ENCODE measurements at places on chromosomes 5 and 9.

DNA sequence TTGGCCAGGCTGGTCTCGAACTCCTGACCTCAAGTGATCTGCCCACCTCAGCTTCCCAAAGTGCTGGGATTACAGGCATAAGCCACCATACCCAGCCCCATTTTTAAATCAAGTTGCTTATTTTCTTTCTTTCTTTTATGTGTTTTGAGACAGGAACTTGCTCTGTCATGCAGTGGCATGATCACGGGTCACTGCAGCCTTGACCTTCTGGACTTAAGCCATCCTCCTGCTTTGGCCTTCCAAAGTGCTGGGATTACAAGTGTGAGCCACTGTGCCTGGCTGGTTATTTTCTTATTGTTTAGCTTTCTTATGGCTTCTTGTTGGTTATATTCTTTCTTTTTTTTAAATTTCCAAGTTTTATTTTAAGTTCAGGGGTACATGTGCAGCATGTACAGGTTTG is 79.7 kb upstream of the C5orf63 start:
- no peak for DNase-seq

GRCh38 chr5:159026781-159027180 is 72.9 kb downstream of the EBF1 start:
- no peak for DNase-seq

DNA sequence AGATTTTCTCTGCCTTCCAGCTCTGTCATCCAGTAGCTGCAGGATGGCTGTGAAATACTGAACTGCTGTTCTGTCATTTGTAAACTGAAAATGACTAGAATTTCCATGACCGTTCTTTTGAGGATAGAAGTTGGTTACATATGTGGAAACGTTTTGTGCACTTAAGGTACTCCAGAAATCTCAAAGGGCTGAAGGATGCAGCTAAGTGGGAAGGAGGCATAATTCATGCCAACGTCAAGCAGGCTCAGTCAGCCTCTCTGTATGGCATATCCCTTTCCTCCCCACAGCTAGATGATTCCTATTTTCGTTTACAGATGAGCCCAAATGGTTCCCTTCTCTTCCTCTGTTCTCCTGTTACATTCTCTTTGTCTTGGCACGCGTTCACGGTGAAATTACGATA is 257.6 kb downstream of the FBXL7 start:
- no peak for DNase-seq

- DNase-seq: no peak
These were observed 40.7 kb downstream of the F2RL2 start for GRCh38 chr5:76582230-76583162.

DNA sequence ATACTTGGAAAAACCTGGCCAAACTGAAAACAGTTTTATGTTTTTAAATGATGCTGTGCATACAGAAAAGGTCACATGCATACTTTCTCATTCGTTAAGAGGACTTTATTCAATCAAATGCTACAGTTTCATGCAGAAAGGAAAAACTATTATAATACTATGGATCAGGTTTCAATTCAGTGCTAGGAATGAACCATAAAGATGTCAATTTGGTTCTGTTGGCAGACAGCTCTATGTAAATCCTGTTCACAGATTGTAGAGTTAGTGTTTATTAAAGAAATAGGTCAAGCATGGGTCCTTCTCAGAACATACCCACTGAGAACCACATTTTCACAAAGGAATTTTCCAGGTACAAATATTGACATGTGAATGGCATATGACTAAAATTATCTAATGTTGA is 57.1 kb downstream of the RETREG1 start:
- no peak for DNase-seq

DNA sequence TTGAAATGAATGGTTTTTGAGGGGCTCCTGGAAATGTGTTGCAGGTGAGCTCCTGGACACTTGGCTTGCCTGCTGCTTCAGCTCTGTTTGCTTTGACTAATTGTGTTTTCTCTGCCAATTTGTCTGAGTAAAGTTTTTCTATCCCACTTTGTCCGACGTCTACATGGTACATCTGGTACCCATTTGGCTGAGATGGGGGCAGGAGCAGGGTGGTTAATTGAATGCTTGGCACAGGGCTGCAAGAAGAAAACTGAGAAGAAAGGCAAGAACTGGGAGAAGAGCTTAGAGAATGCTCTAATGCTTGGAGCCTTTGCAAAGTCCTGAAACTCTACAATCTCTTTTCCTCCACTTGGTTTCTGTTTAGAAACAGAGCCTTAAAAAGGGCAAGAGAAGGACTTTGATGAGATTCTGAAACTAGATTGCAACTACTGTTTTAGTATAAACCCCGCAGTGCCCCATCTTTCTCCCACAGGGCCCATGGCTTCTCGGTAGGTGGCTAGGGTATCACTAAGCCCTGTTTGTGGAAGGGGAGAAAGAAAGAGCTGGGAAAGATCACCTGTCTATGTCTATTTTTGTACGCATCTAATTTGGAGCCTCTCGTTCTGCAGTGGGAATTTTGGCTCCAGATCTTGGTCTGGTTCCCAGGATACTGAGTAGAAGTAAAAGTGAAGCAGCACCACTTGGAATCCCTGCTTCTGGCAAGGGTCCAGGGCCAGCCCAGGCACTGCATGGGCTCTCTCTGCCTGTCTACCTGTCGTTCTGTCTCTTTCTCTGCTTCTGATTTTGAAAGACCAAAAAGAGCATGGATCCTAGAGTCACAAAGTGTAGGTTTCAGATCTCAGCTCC is 214.4 kb downstream of the SEMA6A start:
- peak; percentile 40 for DNase-seq

DNA sequence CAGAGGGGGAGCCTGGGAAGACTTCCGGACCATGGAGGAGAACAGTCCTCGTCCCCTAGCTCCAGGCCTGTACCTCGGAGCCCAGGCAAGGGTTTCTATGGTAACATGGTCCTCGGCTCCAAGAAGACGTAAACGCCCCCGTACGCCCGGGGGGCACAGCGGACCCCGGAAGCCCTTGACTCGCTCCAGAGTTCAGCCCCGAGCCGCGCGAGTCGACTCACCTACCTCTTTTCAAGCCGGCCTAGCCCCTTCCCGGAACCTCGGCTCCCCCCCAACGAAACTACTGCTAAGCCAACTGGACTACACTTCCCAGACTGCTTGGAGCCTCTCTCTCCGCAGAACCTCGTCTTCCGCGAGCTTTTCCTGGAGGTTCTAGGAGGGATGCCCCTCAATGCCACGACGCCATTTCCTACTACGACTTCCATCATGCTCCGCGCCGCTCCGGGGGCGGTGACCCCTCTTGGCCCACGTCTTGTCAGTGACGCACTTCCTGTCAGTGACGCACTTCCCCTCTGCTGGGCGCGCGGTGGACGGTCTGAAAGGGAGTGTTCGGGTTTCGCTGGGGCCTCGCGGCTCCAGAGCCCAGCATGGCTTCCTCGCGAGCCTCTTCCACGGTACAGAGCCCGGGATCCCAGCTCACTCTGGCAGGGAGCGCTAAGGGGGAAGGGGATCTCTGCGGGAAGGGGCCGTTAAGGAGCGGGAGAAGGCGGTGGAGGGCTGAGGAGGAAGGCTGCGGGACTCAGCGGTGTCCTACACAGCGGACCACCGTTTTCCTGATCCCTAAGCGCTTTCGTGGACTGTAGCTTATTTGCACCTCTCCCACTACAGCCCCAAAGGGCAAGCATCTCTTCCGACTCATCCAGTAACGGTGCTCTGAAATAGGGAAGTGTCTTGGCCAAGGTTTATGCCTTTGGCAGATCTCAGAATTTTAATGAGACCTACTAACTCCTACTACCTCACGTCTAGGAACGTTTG is at the start of the genes CDC26 and PRPF4:
TSS of gene CDC26 (minus strand) at position 416 of the 975 bp plus-strand sequence. CDS start 3,065 bp downstream, outside the sequence.
TSS of gene PRPF4 (plus strand) at position 502 of the 975 bp plus-strand sequence. CDS start at position 588, 86 bp downstream.
- peak; percentile 98 for DNase-seq

DNA sequence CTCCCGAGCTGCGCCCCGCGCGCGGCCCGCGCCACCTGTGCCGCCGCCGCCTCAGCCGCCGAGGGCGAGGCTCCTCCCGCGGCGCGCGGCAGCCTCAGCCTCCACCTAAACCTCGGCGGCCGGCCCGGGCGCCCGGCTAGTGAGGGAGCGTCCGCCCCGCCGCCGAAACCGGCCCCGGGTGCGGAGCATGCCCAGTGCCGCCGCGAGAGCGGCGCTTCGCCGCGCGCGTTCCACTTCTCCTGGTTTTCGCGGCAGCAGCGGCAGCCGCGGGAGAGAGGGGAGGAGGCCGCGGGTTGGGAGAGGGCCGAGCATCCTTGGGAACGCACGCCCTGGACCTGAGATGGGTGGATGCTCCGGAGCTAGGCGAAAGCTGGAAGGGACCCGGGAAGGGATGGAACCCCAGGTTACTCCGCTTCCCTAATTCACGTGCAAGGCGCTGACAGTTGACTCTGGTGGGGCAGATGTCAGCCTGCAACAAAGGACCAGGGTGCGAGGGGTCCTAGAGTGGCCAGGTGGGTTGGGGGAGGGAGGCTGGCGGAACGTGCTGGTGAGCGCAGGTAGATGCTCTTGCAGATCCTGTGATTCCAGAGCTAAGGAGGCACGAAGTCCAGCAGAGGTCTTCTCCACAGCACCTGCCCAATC is at the start of gene CTNND2:
TSS of gene CTNND2 (minus strand) at position 182 of the 642 bp plus-strand sequence. CDS start 593 bp downstream, outside the sequence.
- DNase-seq: no peak

DNA sequence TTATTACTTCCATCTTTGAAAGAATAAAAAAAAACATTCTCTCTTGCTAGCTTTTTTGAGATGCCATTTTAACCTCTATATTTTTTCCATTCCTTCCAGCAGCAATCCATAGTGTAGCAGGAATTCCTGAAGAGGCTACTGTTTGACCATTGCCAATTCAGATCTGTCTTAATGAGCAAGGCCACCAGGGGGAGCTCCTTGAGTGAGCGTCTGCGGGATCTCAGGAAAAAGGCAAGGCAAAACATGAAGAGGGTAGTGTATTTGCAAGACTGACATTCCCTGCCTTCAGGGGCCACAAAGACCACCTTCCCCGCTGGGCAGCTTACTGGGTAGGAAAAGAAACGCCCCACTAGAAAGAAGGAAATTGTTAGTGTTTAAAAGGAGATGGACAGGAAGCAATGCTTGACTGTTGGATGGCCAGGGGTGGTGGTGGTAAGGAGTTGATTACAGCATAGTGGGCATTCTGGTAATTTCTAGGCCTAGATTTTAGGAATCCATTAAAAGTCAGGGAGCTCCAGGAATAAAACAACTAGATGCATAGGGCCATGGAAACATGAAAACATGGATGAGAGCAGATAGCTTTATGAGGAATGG is 206.6 kb upstream of the HAPLN1 start:
- DNase-seq: peak; percentile 58

DNA sequence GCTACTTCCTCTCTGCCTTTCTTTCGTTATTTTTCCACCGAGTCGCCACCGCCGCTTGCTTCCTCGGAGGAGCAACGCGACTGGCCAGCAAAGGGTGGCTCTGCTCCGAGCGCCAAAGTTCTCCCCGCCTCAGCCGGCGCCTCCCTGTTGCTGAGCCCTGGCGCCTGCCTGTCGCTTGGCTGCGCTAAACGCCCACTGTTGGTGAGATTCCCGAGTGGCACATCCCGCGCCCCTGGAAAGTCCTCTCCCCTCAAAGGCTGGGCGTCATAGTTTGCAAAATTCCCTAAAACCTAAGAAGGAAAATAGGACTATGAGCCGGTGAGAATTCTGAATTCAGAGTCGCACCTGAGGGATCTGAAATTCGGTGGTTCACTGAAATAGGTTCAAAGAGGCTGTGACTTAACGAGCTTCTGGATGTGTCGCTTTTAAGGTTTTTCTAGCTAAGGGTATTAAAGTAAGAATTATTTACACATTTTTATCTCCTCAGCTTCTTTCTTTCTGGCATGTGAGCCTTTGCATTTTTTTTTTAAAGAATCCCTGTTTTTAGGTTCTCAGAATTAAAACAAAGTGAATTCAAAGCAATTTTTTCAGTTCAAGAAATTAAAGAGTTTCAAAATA is at the start of gene GRIN3A:
TSS of gene GRIN3A (minus strand) at position 82 of the 618 bp plus-strand sequence. CDS start 668 bp downstream, outside the sequence.
- DNase-seq: no peak

- no peak for DNase-seq
These were observed 1.3 kb downstream of the PLGRKT start for GRCh38 chr9:5436441-5436840.

- DNase-seq: no peak
These were observed 46.8 kb downstream of the NLN start for GRCh38 chr5:65768723-65769346.

DNA sequence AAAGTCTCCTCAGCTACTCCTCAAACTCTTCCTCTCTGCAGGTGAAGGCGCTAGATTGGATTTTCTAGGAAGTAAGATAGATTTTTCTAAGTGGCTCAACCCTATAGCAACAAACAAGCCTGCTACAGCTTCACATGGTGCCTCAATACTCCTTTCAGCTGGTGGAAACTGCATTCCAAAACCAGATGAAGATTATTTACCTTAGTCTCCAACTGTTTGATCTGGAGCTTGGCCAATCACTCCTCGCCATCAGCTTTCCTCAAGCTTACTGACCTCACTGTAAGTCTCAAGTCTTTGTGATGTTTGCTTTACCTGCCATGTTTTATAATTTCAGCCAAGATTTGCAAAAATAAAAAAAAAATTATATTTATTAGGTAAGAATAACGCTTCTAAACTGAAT is 622.4 kb downstream of the CHSY3 start:
- DNase-seq: no peak

- DNase-seq: no peak
These were observed 705.1 kb downstream of the MAT2B start for GRCh38 chr5:164210491-164210890.

DNA sequence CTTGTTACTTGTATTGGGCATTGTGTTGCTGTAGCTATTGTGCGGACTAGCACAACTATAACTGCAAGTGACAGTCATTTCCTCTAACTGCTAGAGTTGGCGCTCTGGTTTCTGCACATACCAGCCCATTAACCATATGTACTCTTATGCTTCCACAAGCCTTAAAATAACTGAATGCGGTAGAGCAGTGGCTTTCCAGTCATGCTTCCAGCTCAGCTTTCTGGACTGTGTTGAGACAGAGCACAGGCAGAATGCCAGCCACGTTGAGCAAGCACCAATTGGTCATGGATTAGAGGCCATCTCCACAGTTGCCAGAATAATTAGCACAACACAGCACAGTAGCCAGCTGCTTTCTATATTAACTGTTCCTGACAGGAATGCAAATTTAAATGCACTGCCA is 12.2 kb downstream of the INVS start:
- DNase-seq: peak; percentile 98

DNA sequence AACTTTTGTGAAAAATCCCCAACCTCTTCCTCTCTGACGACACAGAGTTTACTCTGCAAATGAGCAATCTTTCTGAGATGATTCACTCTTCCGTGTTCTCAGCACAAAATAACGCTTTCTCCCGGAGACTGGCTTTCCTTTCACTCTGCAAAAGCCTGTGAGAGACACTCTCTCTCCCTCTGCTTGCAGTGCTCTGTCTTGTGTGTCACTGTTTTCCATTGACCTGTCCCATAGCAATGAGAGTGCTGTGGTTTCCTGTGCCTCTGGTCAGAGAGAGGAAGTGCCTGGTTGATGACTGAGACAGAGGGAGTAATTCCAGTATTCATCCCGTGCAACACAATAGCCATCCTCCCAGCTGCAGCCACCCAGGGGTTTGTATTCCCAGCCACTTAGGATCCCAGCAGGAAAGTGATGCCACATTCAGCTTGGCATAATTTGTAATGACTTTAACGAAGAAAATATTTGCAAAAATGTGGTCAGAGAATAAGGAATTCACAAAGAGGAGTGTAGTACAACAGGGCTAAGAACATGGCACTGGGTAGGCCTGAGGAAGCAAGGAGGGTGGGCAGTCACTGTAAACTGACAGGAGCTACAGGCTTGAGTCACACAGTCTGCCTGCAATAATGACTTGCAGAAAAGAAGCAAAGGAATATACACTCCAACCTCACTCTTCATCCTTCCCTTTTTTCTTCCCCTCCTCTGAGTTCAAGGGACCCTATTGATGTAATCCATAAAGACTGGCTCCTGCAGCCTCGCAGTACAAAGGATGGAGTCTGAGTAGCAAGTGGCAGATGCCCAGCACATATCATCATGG is 463.5 kb upstream of the RGMB start:
- DNase-seq: peak; percentile 99

GRCh38 chr9:93154293-93154903 is 20.3 kb upstream of the NINJ1 start:
- no peak for DNase-seq

Measured in AG10803 (cell line).